KBM-7 (cell line): ENCODE measurements at places on chromosomes 6 and 20.

GRCh38 chr20:60363698-60364097 lies 405.5 kb downstream of the CDH26 start:
- no peak for DNase-seq

GRCh38 chr6:158387578-158387977 lies 75.3 kb downstream of the TULP4 start:
- no peak for DNase-seq

DNA sequence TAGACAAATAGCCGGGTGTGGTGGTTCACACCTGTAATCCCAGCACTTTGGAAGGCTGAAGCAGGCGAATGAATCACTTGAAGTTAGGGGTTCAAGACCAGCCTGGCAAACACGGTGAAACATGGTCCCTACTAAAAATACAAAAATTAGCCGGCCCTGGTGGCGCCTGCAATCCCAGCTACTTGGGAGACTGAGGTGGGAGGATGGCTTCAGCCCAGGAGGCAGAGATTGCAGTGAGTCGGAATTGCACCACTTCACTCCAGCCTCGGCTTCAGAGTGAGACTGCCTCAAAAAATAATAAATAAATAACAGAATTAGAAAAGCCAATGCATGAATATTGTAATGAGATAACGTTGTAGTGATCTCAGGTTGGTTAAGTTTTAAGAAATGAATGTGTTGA lies 61.3 kb downstream of the RFX6 start:
- no peak for DNase-seq

DNA sequence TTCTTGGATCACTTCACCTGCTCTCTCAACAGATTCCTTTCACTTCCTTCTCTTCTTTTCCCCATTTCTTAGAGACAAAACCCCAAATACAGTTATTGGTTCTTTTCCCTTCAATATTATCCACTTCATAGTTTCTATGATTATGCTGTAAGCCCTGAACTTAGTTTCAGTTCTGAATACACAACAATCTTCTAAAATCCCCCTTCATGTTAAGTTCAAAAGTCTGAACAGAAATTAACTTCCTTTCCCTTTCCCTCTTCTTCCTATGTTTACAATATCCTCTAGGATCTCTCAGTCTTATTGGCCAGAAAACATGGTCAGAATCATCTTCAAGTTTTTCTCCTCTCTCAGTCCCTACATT lies 57.7 kb downstream of the OGFRL1 start:
- DNase-seq: no peak

DNA sequence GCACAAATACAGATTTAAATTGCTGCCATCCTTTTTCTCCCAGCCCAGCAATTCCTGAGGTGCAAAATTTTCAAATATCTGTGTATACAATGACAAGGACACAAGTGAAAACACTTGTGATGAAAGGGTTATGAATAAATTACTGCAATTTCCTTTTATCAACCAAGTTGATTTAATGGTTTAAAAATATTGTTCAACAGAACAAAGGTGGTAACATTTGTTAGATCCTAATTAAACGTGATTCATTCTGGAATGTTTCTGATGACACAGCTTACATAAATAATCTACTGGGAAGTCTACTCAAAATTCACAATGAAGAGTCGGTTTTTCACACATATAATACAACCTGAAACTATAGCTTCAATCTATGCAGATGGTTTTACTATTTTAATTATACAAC lies 17.1 kb downstream of the B4GALT5 start:
- no peak for DNase-seq

- DNase-seq: no peak
Observed at GRCh38 chr6:24796616-24797290, 2.0 kb downstream of the ARMH2 start.

GRCh38 chr20:20366551-20366875 lies 1.4 kb upstream of the INSM1 start:
- no peak for DNase-seq

DNA sequence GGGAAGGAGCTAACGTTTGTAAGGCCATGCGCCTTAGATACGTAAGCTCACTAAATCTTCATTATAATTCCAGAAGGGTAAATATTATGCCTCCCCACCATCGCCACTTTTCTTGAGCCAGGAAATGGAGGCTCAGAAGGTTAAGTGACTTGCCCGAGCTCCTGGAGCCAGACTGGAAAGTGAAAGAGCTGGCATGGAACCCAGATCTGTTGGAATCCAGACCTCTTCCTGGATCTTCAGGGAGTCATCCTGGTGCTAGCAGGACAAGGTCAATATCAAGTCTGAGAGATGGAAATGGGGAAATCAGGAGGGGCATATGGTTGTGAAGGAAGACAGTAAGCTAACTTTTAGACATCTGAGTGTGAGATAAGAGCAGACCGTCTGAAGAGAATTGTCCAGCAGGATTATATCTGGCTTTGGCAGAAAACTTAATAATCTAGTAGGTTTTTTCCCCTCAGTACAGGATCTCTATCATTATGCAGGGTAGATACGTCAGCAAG lies 6.2 kb downstream of the TMEM200A start:
- DNase-seq: no peak

GRCh38 chr6:17311595-17312311 lies 30.6 kb downstream of the RBM24 start:
- DNase-seq: no peak

DNA sequence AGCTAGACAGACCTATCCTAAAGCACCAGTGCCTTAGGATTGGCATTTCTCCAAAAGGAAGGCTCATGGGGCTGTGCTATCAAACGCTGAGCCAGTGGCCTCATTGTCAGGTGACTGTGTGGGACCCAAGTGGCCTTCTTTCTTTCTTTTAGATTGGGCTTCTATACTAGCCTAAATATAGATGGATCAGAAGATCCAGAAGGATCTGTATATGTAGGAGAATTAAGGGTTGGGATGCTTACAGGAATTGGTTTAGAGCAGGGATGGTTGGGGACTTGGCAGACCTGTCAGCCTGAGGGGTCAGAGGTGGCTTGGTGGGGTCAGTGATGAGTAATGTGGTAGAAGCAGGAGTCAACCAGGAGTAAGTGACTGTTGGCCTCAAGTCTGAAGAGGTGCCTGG lies 14.8 kb downstream of the ABT1 start:
- DNase-seq: no peak

DNA sequence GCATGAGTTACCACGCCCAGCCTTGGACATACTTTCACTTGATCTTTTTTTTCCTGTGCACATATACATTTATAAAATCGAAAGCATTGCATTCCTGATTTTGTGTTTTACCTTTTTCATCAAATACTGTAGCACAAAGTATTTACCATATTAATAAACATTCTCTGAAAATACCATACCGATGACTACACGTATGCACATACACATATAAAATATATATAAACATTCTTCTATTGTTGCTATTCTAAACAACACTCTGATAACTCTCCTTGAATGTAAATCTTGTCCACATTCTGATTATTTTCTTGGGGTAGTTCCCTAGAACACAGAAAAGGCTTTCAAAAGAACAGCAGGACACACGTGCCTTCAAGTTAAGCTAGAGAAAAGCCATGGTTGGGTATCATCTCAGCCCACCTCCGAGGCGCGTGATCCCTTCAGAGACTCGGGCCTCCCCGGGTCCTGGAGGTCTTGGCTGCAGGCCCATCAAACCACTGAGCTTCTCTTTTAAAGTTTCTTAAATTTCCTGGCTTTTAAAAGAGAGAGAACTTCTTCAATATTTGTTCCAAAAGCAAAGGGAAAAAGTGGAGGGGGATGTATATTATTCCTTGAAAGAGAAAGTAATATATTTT lies 198.1 kb downstream of the MYLK4 start:
- no peak for DNase-seq
